Thyroid gland (tissue), 4 donors: ENCODE measurements at places on chromosomes 4 and X. TPM values are rescaled to one million over a fixed set of nuclear protein-coding genes. Genes with fewer than 3 reads are reported as not detected.

The CXCL11 gene
- not detected for total RNA-seq

The FDCSP gene
- not detected for total RNA-seq

DNA sequence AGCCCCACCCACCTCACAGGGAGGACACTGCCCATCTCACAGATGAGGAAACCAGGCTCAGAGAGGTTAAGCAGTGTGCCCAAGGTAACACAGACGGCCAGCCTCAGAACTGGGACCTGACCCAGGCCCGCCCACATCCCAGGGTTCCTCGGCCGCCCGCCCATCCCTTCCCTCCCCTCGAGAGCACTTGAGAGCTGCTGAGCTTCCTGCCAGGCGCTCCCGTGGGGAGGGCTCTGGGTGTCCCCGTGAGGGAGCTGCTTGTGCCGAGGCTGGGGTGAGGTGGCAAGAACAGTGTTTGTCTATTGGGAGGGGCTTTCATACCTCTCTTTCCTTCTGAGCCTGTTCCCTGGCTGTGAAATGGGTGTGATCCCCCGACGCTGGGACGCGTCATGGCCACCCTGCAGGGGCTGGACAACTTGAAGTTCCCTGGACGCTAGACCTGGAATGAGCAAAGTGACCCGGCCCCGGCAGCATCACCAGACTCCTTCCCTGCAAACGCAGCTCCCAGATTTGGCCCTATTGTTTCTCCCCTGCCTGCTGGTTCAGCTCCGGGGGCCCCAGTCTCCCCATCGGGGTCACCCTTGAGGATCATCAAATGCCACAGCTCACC, 204.9 kb downstream of the AFAP1 start:
- H3K27me3 ChIP-seq = no peaks in the 10 kb centered on the region
- no peaks in the 10 kb centered on the region for H3K36me3 ChIP-seq
- no peaks in the 10 kb centered on the region for H3K4me1 ChIP-seq
- no peak overlapping the region for H3K27ac ChIP-seq

- H3K27me3 ChIP-seq = no peaks in the 10 kb centered on the region
- no peaks in the 10 kb centered on the region for H3K4me1 ChIP-seq
- no peak overlapping the region for H3K4me3 ChIP-seq
- H3K36me3 ChIP-seq = no peaks in the 10 kb centered on the region
These were observed 1183.0 kb downstream of the TECRL start for GRCh38 chr4:63226229-63226628.

- no peaks in the 10 kb centered on the region for H3K36me3 ChIP-seq
- H3K4me3 ChIP-seq = no peak overlapping the region
- H3K27me3 ChIP-seq = no peaks in the 10 kb centered on the region
- H3K4me1 ChIP-seq = no peaks in the 10 kb centered on the region
These were observed 71.9 kb downstream of the MAGEB17 start for GRCh38 chrX:16239211-16239610.

The PQBP1 gene
- 76.2 TPM for total RNA-seq

The DACH2 gene
- not detected for total RNA-seq

DNA sequence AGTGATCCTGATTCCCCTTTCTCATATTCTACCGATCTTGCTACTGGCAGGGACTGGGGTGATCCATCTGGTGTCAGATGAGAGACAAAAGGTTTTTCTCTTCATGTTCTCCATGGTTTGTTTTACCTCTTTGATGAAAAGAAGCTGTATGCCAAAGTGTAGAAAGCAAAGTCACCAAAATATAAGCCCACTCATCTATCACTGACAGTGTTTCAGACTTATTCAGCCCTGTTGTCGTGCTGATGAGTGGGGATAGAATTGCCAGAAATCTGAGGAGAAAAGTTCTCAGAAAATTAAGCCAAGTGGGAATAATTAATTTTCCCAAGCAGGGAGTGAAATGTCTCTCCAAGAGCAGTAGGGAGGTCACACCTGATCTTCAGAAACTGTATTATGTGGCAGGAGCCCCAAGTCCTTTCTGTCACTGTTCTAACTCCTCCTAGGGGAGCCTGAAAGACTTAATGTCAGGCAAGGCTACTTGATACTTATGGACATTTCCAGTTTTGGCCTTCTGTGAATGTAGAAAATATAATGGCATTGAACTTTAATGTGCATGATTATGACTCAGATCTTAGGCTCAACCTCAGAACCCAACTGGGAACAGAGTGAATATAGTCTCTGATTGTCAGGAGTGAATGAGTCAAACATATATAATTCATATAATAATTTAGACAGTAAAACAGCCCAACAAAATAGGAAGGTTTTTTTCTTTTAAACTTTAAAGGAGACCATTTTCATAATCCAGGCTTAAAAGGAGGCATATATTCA, 298.1 kb downstream of the ANKRD50 start:
- no peaks in the 10 kb centered on the region for H3K27me3 ChIP-seq
- DNase-seq = no peak
- no peak overlapping the region for H3K27ac ChIP-seq
- no peaks in the 10 kb centered on the region for H3K36me3 ChIP-seq

DNA sequence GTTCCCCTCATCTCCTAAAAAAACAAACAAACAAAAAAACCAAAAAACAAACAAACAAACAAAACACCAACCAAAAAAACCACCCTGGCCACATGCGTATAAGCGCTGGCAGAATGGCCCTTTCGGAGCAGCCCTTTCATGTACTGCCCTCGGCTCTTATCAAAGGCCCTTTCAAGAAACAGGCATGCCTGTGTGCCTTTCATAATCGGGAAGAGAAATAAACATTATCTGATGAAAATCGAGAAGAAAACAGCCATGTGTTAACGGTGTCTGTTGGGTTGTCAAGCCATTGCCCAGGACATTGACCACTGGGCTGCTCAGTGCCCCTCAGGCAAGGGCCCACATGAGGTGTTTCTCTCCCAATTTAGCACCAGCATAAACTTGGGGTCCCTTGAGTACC, 68.3 kb downstream of the PJA1 start:
- H3K27ac ChIP-seq = no peak overlapping the region
- H3K4me3 ChIP-seq = no peak overlapping the region
- no peaks in the 10 kb centered on the region for H3K4me1 ChIP-seq
- no peak for DNase-seq

- no peak overlapping the region for H3K4me3 ChIP-seq
- no peaks in the 10 kb centered on the region for H3K36me3 ChIP-seq
- DNase-seq = no peak
- peaks cover 39% of the 10 kb centered on the region for H3K4me1 ChIP-seq
- H3K27ac ChIP-seq = peak overlapping the region; percentile 21
- H3K27me3 ChIP-seq = no peaks in the 10 kb centered on the region
These were observed 51.7 kb downstream of the SCD5 start for GRCh38 chr4:82746705-82747574.

- H3K27me3 ChIP-seq = no peaks in the 10 kb centered on the region
- peak; percentile 37 for DNase-seq
- H3K4me1 ChIP-seq = no peaks in the 10 kb centered on the region
- H3K4me3 ChIP-seq = no peak overlapping the region
These were observed 95.2 kb upstream of the RPS6KA3 start for GRCh38 chrX:20361890-20362262.

The ARSD gene
- total RNA-seq = 55.4 TPM

The ADAM29 gene
- total RNA-seq = 0.27 TPM

DNA sequence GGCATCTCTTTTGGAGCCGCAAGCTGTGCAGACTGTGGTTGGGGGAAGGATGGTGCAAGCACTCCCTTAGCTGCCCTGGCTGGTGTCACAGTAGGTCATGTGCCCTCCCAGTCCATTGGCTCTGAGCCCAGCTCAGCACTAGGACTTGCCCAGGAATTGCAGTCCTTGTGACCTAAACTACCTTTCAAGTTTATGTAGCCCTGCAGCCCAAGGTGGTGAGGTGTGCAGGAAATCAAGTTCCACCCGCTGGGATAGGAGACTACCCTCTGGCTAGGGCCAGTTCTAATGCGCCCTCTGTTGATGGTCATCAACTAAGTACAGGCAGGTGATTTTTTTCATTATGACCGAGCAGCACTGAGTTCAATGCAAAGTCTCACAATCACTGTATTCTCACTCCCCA, 335.2 kb downstream of the UBE2NL start:
- H3K4me1 ChIP-seq = no peaks in the 10 kb centered on the region
- peak; percentile 1 for DNase-seq
- H3K4me3 ChIP-seq = no peak overlapping the region

GRCh38 chr4:71614621-71615020, 169.3 kb downstream of the GC start:
- H3K27ac ChIP-seq = no peak overlapping the region
- H3K4me3 ChIP-seq = no peak overlapping the region
- H3K36me3 ChIP-seq = no peaks in the 10 kb centered on the region
- H3K27me3 ChIP-seq = no peaks in the 10 kb centered on the region
- no peak for DNase-seq
- H3K4me1 ChIP-seq = no peaks in the 10 kb centered on the region

GRCh38 chrX:102835504-102836146, 101.4 kb upstream of the RAB40AL start:
- H3K27me3 ChIP-seq = no peaks in the 10 kb centered on the region
- H3K27ac ChIP-seq = no peak overlapping the region
- peak; percentile 30 for DNase-seq
- no peaks in the 10 kb centered on the region for H3K36me3 ChIP-seq
- no peaks in the 10 kb centered on the region for H3K4me1 ChIP-seq

DNA sequence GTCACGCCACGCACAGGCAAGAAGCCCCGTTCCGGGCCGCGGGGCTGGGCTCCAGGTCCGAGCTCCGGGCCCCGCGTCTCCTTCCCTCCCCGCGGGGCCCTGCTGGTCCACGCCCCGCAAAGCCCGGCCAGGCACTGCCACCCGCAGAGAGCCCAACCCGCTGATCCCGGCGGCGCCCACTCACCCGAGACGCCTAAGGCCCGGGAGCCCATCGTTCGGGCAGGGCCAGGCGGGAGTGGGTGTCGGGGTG, 870 bp downstream of the PDZD4 start:
- no peaks in the 10 kb centered on the region for H3K4me1 ChIP-seq
- no peak overlapping the region for H3K27ac ChIP-seq
- H3K36me3 ChIP-seq = no peaks in the 10 kb centered on the region
- H3K4me3 ChIP-seq = no peak overlapping the region

GRCh38 chr4:95045429-95045828, 287.7 kb downstream of the BMPR1B start:
- no peak for DNase-seq
- H3K36me3 ChIP-seq = no peaks in the 10 kb centered on the region
- no peak overlapping the region for H3K27ac ChIP-seq
- no peaks in the 10 kb centered on the region for H3K27me3 ChIP-seq
- H3K4me1 ChIP-seq = no peaks in the 10 kb centered on the region

DNA sequence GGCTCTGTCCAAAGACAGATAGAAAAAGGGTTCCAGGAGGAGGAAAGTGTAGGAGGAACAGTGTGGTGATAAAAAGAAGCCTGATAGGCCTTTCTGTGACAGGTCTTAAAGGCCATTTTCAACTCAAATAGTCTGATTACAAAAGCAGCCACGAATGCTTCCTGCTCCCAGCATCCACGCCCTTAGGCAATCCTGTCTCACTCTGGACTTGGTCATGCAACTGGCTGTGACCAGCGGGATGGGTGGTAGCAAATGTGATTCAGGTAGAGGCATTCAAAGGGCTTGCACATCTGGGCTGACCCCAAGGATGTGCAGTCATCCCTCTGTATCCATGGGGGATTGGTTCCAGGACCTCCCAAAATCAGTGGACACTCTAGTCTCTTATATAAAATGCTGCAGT, 14.4 kb upstream of the SEPSECS start:
- no peak overlapping the region for H3K4me3 ChIP-seq
- no peaks in the 10 kb centered on the region for H3K27me3 ChIP-seq
- no peak overlapping the region for H3K27ac ChIP-seq
- no peaks in the 10 kb centered on the region for H3K4me1 ChIP-seq
- no peaks in the 10 kb centered on the region for H3K36me3 ChIP-seq

GRCh38 chr4:184108006-184108501, 109.6 kb downstream of the ENPP6 start:
- no peak overlapping the region for H3K4me3 ChIP-seq
- no peaks in the 10 kb centered on the region for H3K36me3 ChIP-seq
- H3K27me3 ChIP-seq = no peaks in the 10 kb centered on the region
- H3K27ac ChIP-seq = no peak overlapping the region
- H3K4me1 ChIP-seq = no peaks in the 10 kb centered on the region
- no peak for DNase-seq

DNA sequence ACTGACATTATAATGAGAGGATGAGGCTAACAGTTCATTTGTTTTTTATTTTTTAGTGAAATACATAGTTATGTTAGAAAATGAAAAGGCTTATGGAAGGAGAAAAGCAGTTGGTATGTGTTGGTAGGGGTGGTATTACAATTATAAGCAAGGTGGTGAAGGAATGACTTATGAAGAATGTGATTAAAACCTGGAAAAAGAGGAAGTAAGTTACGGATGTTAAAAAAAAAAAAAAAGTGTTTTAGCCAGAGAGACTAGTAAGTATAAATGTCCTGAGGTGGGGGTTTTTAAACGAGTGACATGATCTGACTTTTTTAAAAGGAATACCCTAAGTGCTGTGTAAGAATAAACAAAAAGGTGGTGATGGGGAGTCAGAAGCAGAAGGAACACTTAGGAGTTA, 206.8 kb downstream of the IL15 start:
- H3K4me1 ChIP-seq = no peaks in the 10 kb centered on the region
- no peaks in the 10 kb centered on the region for H3K36me3 ChIP-seq
- DNase-seq = no peak
- H3K4me3 ChIP-seq = no peak overlapping the region
- H3K27me3 ChIP-seq = no peaks in the 10 kb centered on the region

DNA sequence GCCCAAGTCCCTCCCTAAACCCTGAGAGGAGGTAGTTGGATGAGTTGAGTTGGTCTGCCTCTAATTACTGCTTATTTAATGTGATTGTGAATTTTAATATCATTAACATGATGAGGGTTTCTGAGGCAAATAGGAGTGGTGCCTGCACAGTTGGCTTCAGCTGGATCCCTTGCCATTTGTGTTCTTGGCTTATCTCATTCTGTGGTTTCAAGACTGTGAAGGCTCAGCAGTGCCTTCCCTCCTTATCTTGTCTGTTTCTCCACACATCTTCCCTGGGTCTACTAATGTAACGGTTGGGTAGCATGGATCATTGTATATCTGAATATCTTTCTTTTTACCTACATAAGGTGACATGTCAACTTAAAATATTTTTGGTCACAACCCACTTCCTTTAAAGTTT, 1.6 kb upstream of the SLC10A4 start:
- H3K27me3 ChIP-seq = peaks cover 14% of the 10 kb centered on the region
- DNase-seq = no peak
- H3K4me1 ChIP-seq = peaks cover 4% of the 10 kb centered on the region
- no peak overlapping the region for H3K4me3 ChIP-seq
- H3K27ac ChIP-seq = no peak overlapping the region

- DNase-seq = no peak
- H3K4me3 ChIP-seq = no peak overlapping the region
- H3K27ac ChIP-seq = no peak overlapping the region
- no peaks in the 10 kb centered on the region for H3K36me3 ChIP-seq
These were observed 889.8 kb downstream of the CENPC start for GRCh38 chr4:66655505-66655904.

GRCh38 chr4:17670423-17670822, 56.0 kb downstream of the MED28 start:
- DNase-seq = no peak
- H3K27me3 ChIP-seq = no peaks in the 10 kb centered on the region
- no peaks in the 10 kb centered on the region for H3K36me3 ChIP-seq
- H3K4me1 ChIP-seq = no peaks in the 10 kb centered on the region

DNA sequence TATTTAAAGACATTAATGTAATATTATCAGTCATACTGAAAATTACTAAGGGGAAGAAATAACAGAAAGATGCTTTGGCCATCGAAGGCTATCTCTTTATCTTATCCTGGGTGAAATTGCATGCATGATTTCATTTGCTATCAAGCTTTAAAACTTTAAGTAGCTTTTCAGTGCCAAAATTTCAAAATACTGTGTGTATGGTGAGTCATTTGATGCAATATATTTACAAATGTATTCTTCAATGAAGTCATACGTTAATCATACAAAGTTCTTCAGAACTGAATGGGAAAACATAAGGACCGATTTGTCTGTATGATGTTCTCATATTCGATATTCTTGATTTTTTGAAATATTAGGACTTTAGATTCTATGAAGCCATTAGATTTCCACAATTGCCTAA, 1295.8 kb upstream of the AGA start:
- no peaks in the 10 kb centered on the region for H3K36me3 ChIP-seq
- DNase-seq = no peak
- no peak overlapping the region for H3K4me3 ChIP-seq
- no peak overlapping the region for H3K27ac ChIP-seq
- no peaks in the 10 kb centered on the region for H3K4me1 ChIP-seq
- H3K27me3 ChIP-seq = no peaks in the 10 kb centered on the region
